ENCODE measurements at places on chromosomes 13 and 19.
A peak's percentile ranks its signal among the peaks of the same experiment; 100 is the strongest.

- no peak for DNase-seq
Observed at GRCh38 chr19:15293781-15294491, 38.4 kb downstream of the BRD4 start.

- DNase-seq, result peak; percentile 57
Observed at GRCh38 chr19:49497047-49497788, 984 bp downstream of the RPS11 start.

GRCh38 chr19:5091684-5092480 lies 123.0 kb downstream of the KDM4B start:
- DNase-seq, result no peak

- DNase-seq, result no peak
Observed at GRCh38 chr19:3243819-3244700, 19.6 kb downstream of the CELF5 start.

Measured in stimulated activated CD8-positive, alpha-beta memory T cell treated with anti-CD3 and anti-CD28 coated beads, Interleukin-7, amount 100 ng/mL, for 48 hours (primary cell).